ENCODE measurements at places on chromosomes 2 and 18. TPM values are rescaled to one million over a fixed set of nuclear protein-coding genes. Genes with fewer than 3 reads are reported as not detected.
A peak's percentile ranks its signal among the peaks of the same experiment; 100 is the strongest.

The ME2 gene
- 93.4 TPM for total RNA-seq

The CHST10 gene
- 9.0 TPM for total RNA-seq

The GEN1 gene
- total RNA-seq = 2.8 TPM

The CFLAR gene
- total RNA-seq = 171 TPM

GRCh38 chr2:47160660-47161059, 5.6 kb upstream of the STPG4 start:
- H3K4me1 ChIP-seq = peaks cover 27% of the 10 kb centered on the region
- no peak overlapping the region for H3K4me3 ChIP-seq
- no peak overlapping the region for H3K27ac ChIP-seq
- peaks cover 32% of the 10 kb centered on the region for H3K36me3 ChIP-seq
- no peak for DNase-seq

DNA sequence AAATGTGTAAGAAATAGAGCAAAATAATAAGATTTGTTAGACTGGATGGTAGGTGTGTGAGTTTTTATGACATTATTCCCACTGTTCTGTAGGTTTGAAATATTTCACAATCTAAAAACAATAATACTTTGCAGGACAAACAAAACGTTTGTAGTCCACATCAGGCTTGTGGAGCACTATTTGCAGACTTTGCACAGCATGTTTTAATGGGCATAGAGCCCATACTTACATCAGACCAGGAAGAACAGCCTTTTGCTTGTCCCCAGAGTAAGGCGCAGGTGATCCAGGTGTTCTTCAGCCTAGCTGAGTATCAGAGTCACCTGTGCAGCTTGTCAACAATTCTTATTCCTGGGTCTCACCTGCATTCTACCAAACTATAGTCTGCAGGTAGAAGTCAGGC, 9.1 kb upstream of the STK39 start:
- no peak for DNase-seq
- H3K4me1 ChIP-seq = no peaks in the 10 kb centered on the region
- no peaks in the 10 kb centered on the region for H3K27me3 ChIP-seq
- no peak overlapping the region for H3K27ac ChIP-seq
- H3K4me3 ChIP-seq = no peak overlapping the region

The SIX2 gene
- total RNA-seq = 0.55 TPM

The ESCO1 gene
- 9.7 TPM for total RNA-seq

DNA sequence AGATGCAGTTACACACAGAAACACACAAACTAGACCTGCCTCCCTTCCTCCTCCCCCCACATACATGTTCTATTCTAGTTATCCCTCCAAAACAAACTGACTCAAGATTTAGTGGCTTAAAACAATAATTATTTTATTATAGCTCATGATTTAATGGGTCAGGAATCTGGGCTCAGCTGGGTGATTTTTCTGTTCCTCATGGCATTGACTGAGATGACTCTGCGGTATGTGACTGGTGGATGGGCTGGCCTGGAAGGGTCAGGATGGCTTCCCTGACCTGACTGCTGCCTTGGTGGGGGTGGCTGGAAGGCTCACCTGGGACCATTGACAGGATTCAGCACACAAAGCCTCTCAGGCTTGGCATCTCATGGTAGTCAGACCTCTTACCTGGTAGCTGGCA, 33.7 kb upstream of the NTSR2 start:
- H3K36me3 ChIP-seq = no peaks in the 10 kb centered on the region
- H3K4me3 ChIP-seq = no peak overlapping the region
- no peak for DNase-seq
- H3K27me3 ChIP-seq = no peaks in the 10 kb centered on the region

The FOXD4L1 gene
- not detected for total RNA-seq

The C2orf80 gene
- total RNA-seq = not detected

DNA sequence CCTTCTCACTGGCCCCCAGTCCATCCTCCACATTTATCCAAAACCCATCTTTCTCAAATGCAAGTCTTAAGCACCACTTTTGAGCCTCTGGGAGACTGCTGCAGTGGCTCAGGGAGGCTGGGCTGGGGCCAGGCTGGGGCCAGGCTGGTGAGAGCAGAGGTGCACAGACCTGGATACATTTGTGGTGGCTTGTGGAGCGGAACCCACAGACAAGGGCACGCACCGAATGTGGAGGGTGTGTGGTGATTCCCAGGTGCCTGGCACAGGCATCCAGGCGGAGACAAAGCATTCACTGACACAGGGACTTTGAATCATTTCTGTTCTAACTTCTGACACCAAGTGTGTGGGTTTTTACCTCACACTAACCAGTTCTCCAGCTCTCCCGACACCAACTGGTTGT, 42.2 kb upstream of the MGAT4A start:
- DNase-seq = no peak
- peaks cover 18% of the 10 kb centered on the region for H3K4me1 ChIP-seq
- no peak overlapping the region for H3K4me3 ChIP-seq
- no peaks in the 10 kb centered on the region for H3K36me3 ChIP-seq
- peaks cover 7% of the 10 kb centered on the region for H3K27me3 ChIP-seq

The POTEJ gene
- total RNA-seq = not detected

GRCh38 chr2:69646714-69647113, 3.2 kb upstream of the AAK1 start:
- no peak overlapping the region for H3K4me3 ChIP-seq
- no peak for DNase-seq
- no peaks in the 10 kb centered on the region for H3K27me3 ChIP-seq
- no peak overlapping the region for H3K27ac ChIP-seq

The HOXD1 gene
- not detected for total RNA-seq

GRCh38 chr2:105365206-105365605, 27.9 kb downstream of the C2orf49 start:
- H3K36me3 ChIP-seq = peaks cover 59% of the 10 kb centered on the region
- no peak overlapping the region for H3K4me3 ChIP-seq
- H3K27me3 ChIP-seq = no peaks in the 10 kb centered on the region
- peaks cover 79% of the 10 kb centered on the region for H3K4me1 ChIP-seq
- no peak for DNase-seq

- peaks cover under 1% of the 10 kb centered on the region for H3K4me1 ChIP-seq
- no peaks in the 10 kb centered on the region for H3K36me3 ChIP-seq
- H3K27me3 ChIP-seq = no peaks in the 10 kb centered on the region
- H3K27ac ChIP-seq = no peak overlapping the region
- no peak overlapping the region for H3K4me3 ChIP-seq
These were observed 194.0 kb downstream of the ZNF407 start for GRCh38 chr18:74791501-74792194.

DNA sequence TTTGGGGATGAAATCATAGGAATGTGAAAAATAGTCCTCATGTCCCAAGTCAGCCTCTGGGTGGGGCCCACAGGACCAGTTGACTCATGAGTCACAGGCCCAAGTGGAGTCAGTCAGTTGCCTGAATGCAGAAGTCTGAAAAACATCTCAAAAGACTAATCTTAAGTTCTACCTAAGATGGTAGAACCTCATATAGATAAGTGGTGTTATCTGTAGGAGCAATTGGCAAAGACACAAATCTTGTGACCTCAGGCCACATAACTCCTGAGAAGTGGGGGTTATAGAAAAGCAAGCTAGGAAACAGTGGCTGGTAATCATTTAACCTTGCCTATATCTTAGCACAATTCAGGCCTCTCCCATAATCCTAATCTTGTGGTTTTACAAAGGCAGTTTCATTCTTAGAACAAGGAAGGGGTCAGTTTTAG, 257.1 kb upstream of the SPOPL start:
- no peak overlapping the region for H3K27ac ChIP-seq
- no peaks in the 10 kb centered on the region for H3K27me3 ChIP-seq
- H3K4me1 ChIP-seq = no peaks in the 10 kb centered on the region
- no peak overlapping the region for H3K4me3 ChIP-seq
- no peak for DNase-seq

The COL3A1 gene
- total RNA-seq = 88.5 TPM

- H3K27ac ChIP-seq = no peak overlapping the region
- no peak for DNase-seq
- H3K36me3 ChIP-seq = no peaks in the 10 kb centered on the region
- H3K4me3 ChIP-seq = no peak overlapping the region
- no peaks in the 10 kb centered on the region for H3K4me1 ChIP-seq
These were observed 35.2 kb downstream of the OTOF start for GRCh38 chr2:26442707-26443106.

- no peak for DNase-seq
- peaks cover 18% of the 10 kb centered on the region for H3K36me3 ChIP-seq
- H3K27ac ChIP-seq = no peak overlapping the region
- no peak overlapping the region for H3K4me3 ChIP-seq
These were observed 40.0 kb upstream of the RNU4ATAC start for GRCh38 chr2:121490584-121491133.

GRCh38 chr18:57447154-57447621, 12.0 kb downstream of the ONECUT2 start:
- no peak overlapping the region for H3K27ac ChIP-seq
- H3K4me1 ChIP-seq = no peaks in the 10 kb centered on the region
- no peaks in the 10 kb centered on the region for H3K36me3 ChIP-seq
- DNase-seq = no peak
- H3K27me3 ChIP-seq = peaks cover 94% of the 10 kb centered on the region

The FIGN gene
- total RNA-seq = 10.0 TPM

The SIX3 gene
- total RNA-seq = not detected

- no peak for DNase-seq
- no peak overlapping the region for H3K27ac ChIP-seq
- no peaks in the 10 kb centered on the region for H3K36me3 ChIP-seq
- peaks cover 99% of the 10 kb centered on the region for H3K4me1 ChIP-seq
- no peaks in the 10 kb centered on the region for H3K27me3 ChIP-seq
- no peak overlapping the region for H3K4me3 ChIP-seq
These were observed 17.7 kb downstream of the KLF7 start for GRCh38 chr2:207148020-207148419.

DNA sequence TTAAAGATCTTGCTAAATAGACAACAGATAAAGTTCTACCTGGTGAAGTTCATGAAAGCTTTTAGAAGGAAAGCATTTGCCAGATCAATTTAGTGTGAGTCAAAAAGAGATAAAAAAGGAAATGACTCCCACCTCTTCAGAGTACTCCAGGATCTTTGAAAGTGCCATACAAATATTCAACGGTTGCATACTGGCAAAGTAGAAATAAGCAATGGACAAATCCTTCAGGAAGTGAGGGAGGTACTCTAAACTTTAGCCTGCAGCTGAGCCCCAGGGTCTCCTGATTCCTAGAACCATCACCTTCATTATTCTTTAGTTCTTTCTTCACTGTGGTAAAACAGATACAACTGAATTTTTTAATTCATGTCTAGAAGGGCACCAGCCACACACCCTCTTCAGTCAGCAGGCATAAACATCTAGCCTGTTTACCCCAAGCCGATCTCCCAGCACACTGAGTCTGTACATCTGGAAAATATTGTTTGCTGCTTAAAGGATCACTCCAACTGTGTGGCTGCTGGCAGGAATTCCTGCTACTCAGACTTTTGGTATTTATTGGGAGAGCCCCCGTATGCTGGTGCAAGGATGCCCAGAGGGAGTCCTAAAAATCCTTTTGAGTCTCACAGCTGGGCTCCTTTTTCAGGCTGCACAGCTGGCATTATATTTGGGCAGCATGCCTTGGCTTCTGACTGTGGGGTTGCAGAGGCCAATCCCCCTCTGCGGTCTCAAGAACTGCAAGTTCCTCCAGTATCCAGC, 72.3 kb upstream of the SESTD1 start:
- H3K27ac ChIP-seq = no peak overlapping the region
- DNase-seq = no peak
- H3K36me3 ChIP-seq = no peaks in the 10 kb centered on the region
- H3K4me1 ChIP-seq = no peaks in the 10 kb centered on the region

The CGREF1 gene
- 0.88 TPM for total RNA-seq

DNA sequence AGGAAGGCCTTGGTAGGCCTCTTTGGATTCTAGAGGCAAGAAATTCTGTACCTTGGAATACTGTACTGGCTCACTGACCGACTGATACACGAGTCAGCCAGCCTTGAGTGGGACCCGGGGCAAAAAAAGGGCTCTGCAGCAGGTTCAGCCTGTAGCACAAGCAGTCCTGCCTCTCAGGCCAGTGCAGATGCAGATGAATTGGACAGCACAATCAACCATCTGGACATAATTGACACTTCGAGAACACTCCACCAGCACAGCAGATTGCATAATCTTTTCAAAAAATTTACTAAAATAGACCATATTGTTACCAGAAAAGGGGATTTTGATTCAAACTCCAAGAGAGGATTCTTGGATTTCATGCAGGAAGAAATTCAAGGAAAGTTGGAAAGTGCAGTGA, 241.6 kb downstream of the RPIA start:
- DNase-seq = no peak
- H3K27me3 ChIP-seq = no peaks in the 10 kb centered on the region
- no peak overlapping the region for H3K4me3 ChIP-seq
- H3K4me1 ChIP-seq = no peaks in the 10 kb centered on the region

DNA sequence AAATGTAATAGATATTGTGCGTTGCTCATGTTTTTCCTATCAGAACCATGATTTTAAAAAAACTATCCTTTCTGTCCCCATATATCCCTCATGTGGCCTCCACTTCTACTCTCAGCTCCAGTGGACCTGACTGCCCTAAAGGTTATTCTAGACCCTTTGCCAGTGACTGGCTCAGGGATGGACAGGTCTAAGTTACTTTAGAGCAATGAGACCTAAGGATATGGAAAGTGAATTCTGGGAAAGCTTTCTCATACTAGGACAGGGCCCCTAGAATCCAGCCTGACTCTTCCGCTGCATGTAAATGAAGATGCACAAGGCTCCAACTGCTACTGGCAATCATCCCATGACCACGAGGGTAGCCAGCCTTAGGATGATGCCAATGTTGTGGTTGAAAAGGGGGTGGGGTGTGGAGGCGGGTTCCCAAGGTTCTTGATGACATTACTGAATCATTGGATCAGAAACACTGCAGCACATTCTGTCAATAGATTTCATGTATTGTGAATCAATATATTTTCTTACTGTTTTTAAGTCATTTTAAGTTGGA, 21.3 kb downstream of the C2orf69 start:
- no peaks in the 10 kb centered on the region for H3K4me1 ChIP-seq
- H3K27ac ChIP-seq = no peak overlapping the region
- H3K36me3 ChIP-seq = no peaks in the 10 kb centered on the region
- H3K4me3 ChIP-seq = no peak overlapping the region
- no peaks in the 10 kb centered on the region for H3K27me3 ChIP-seq
- no peak for DNase-seq

The FN1 gene
- 106 TPM for total RNA-seq

The PCARE gene
- 0.74 TPM for total RNA-seq

GRCh38 chr18:75246721-75247610, 36.4 kb downstream of the TSHZ1 start:
- peaks cover 54% of the 10 kb centered on the region for H3K4me1 ChIP-seq
- H3K27me3 ChIP-seq = no peaks in the 10 kb centered on the region
- H3K27ac ChIP-seq = peak overlapping the region; percentile 85
- H3K36me3 ChIP-seq = no peaks in the 10 kb centered on the region

DNA sequence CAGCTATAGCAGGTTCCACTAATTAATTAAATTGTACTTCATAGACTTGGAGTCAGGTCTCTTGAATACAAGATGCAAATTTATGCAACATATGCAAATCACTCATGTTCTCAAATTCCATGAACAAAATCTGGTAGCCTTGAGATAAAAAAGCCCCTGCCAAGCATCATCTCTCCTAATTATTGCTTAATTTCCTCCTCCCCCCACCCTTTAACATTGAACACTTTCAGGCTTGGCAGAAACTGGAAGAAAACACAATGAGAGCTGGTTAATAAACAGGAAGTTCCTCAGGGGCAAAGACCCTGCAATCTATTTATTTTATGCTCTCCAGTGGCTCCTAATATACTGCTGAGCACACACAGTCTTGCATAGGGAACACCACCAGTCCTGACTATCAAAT, 35.6 kb upstream of the ACVR1 start:
- H3K27me3 ChIP-seq = no peaks in the 10 kb centered on the region
- no peaks in the 10 kb centered on the region for H3K36me3 ChIP-seq
- no peak for DNase-seq
- H3K4me3 ChIP-seq = no peak overlapping the region
- no peaks in the 10 kb centered on the region for H3K4me1 ChIP-seq

- DNase-seq = no peak
- H3K36me3 ChIP-seq = no peaks in the 10 kb centered on the region
- peaks cover 41% of the 10 kb centered on the region for H3K4me1 ChIP-seq
- H3K27ac ChIP-seq = no peak overlapping the region
- no peak overlapping the region for H3K4me3 ChIP-seq
- no peaks in the 10 kb centered on the region for H3K27me3 ChIP-seq
These were observed 427.0 kb downstream of the LPIN1 start for GRCh38 chr2:12173271-12173942.

Measured in heart right ventricle (tissue), 16 donors.